ENCODE measurements at places on chromosomes 16 and 17. TPM values are rescaled to one million over a fixed set of nuclear protein-coding genes. Genes with fewer than 3 reads are reported as not detected.

- H3K4me3 ChIP-seq: peak overlapping the region; percentile 93
- H3K27ac ChIP-seq: no peak overlapping the region
- DNase-seq: no peak
Measured at GRCh38 chr16:83900571-83900970, 1.7 kb downstream of the MLYCD start.

- no peaks in the 10 kb centered on the region for H3K27me3 ChIP-seq
- no peak overlapping the region for H3K27ac ChIP-seq
- H3K4me3 ChIP-seq: no peak overlapping the region
- no peak for DNase-seq
Measured at GRCh38 chr17:19911033-19911432, 43.3 kb upstream of the ULK2 start.

DNA sequence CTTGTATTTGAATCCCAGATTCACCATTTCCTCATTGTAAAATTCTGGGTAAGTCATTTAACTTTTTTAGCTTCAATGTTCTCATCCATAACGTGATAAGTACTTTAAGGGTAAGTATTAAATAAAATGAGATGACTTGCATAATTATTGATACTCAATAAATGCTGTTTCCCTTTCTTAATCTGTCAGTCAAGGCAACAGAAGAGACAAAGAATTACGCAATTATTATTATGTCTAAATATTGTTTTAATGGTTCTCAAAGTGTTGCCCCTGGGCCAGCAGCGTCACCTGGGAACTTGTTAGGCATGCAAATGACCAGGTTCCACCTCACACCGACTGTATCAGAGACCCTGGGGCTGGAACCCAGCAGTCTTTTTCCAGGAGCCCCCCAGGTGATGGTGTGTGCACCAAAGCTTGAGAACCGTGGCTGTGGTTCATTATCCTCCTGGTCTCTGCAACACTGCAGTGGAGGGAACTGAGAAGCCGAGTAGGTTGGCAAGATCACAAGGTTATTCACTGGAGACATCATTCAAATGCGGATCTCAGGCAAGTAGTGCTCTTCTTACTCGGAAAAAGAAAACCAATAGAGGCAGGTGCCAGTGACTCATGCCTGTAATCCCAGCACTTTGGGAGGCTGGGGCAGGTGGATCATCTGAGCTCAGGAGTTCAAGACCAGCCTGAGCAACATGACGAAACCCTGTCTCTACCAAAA, 43.5 kb downstream of the LYRM9 start:
- H3K27ac ChIP-seq: no peak overlapping the region
- H3K36me3 ChIP-seq: no peaks in the 10 kb centered on the region
- H3K4me3 ChIP-seq: no peak overlapping the region
- H3K27me3 ChIP-seq: peaks cover 43% of the 10 kb centered on the region

The FAM20A gene
- total RNA-seq: 0.86 TPM

The NPB gene
- total RNA-seq: 1.1 TPM

GRCh38 chr16:66905633-66906539, 12.8 kb downstream of the CDH16 start:
- DNase-seq: no peak
- H3K4me1 ChIP-seq: no peaks in the 10 kb centered on the region
- H3K27me3 ChIP-seq: peaks cover 5% of the 10 kb centered on the region
- no peaks in the 10 kb centered on the region for H3K36me3 ChIP-seq

GRCh38 chr16:72836181-72836580, 211.7 kb downstream of the ZFHX3 start:
- no peaks in the 10 kb centered on the region for H3K27me3 ChIP-seq
- H3K27ac ChIP-seq: no peak overlapping the region
- H3K4me3 ChIP-seq: peak overlapping the region; percentile 31
- no peak for DNase-seq

The CHD9 gene
- total RNA-seq: 76.6 TPM

DNA sequence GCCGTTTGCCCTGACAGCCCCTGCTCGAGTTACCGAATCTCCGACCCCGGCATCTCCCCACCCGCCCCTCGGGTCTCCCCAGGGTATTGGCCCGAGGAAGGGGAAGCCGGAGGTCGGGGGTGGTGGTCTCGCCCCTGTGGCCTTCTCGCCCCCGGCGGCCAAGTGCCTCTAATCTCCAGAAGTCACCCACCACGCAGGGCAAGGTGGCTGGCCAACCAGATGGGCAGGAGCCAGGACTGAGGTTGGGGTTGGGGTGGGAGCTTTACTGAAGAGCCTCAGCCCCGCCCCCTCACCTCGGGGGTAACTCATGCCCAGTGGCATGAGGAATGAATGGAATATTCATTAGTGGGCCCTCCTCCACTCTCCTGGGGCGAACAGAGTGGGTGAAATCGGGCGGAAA, 637 bp downstream of the DHRS11 start:
- H3K4me1 ChIP-seq: peaks cover 31% of the 10 kb centered on the region
- peaks cover 6% of the 10 kb centered on the region for H3K36me3 ChIP-seq
- H3K4me3 ChIP-seq: peak overlapping the region; percentile 84
- peak overlapping the region; percentile 75 for H3K27ac ChIP-seq

GRCh38 chr16:51522902-51523301, 371.8 kb upstream of the SALL1 start:
- peaks cover 39% of the 10 kb centered on the region for H3K4me1 ChIP-seq
- H3K27me3 ChIP-seq: no peaks in the 10 kb centered on the region
- no peak overlapping the region for H3K4me3 ChIP-seq
- no peak for DNase-seq
- H3K36me3 ChIP-seq: peaks cover 15% of the 10 kb centered on the region

DNA sequence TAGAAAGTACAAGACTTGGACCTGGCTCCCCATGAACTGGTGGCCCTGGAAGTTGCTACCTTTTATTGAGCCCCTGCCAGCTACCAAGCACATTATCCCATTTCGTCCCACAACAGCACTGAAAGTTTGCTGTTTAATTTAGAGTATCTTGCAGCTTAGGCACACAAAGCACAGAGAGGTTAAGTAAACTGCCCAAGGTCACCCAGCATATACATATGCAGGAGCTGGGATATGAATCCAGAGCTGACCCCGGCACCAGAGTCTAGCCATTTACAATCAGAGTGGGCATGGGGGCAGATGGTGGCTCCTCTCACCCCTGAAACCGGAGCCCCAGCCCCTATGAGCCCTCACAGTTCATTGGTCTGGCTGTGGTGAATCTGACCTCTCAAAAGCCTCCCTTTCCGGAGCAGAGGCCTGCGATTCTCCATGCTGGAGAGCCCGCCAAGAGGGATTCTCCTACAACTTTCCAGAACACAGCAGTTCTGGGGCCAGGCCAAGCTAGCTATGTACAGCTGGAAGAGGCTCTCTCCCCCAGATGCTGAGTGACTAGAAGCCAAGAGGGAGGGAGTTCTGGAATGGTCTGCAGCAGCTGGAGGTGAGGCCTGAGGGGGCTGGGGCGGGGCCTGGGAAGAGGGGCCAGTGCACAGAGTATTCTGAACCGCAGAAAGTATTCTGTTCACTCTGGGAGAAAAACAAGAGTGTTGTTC, 58.3 kb downstream of the SREBF1 start:
- H3K27me3 ChIP-seq: peaks cover 4% of the 10 kb centered on the region
- peaks cover 44% of the 10 kb centered on the region for H3K4me1 ChIP-seq
- no peaks in the 10 kb centered on the region for H3K36me3 ChIP-seq
- no peak overlapping the region for H3K27ac ChIP-seq
- H3K4me3 ChIP-seq: peak overlapping the region; percentile 56

GRCh38 chr16:66324815-66325515, 41.5 kb upstream of the CDH5 start:
- H3K4me3 ChIP-seq: no peak overlapping the region
- peak; percentile 26 for DNase-seq
- H3K4me1 ChIP-seq: no peaks in the 10 kb centered on the region
- H3K27me3 ChIP-seq: peaks cover 21% of the 10 kb centered on the region

The PRSS21 gene
- total RNA-seq: not detected

- peaks cover 29% of the 10 kb centered on the region for H3K36me3 ChIP-seq
- H3K27me3 ChIP-seq: no peaks in the 10 kb centered on the region
- no peak overlapping the region for H3K4me3 ChIP-seq
- no peak for DNase-seq
Measured at GRCh38 chr17:47975823-47976205, 4.9 kb downstream of the CDK5RAP3 start.

GRCh38 chr16:88886845-88887521, 20.5 kb upstream of the PABPN1L start:
- H3K4me1 ChIP-seq: no peaks in the 10 kb centered on the region
- H3K27ac ChIP-seq: no peak overlapping the region
- no peaks in the 10 kb centered on the region for H3K27me3 ChIP-seq
- no peak overlapping the region for H3K4me3 ChIP-seq

The NR1D1 gene
- 2.5 TPM for total RNA-seq

- H3K27me3 ChIP-seq: peaks cover 6% of the 10 kb centered on the region
- no peak for DNase-seq
- no peak within 1 kb of the TSS for H3K4me3 ChIP-seq
- H3K36me3 ChIP-seq: no peaks in the 10 kb centered on the region
Measured at GRCh38 chr17:41026715-41027471, at the start of gene KRTAP1-5. Gene KRTAP1-5, minus strand, starts transcription at chr17:41027208. Its CDS starts 53 bp downstream, at chr17:41027155.

GRCh38 chr16:59635674-59636073, 901.6 kb upstream of the GOT2 start:
- no peak overlapping the region for H3K27ac ChIP-seq
- DNase-seq: no peak
- no peaks in the 10 kb centered on the region for H3K36me3 ChIP-seq
- peaks cover 26% of the 10 kb centered on the region for H3K4me1 ChIP-seq
- H3K4me3 ChIP-seq: no peak overlapping the region
- H3K27me3 ChIP-seq: no peaks in the 10 kb centered on the region

GRCh38 chr16:23802776-23803175, 33.0 kb upstream of the PRKCB start:
- peaks cover 27% of the 10 kb centered on the region for H3K27me3 ChIP-seq
- DNase-seq: no peak
- no peaks in the 10 kb centered on the region for H3K36me3 ChIP-seq
- H3K4me3 ChIP-seq: no peak overlapping the region
- H3K4me1 ChIP-seq: no peaks in the 10 kb centered on the region

The RPL26 gene
- 1,885 TPM for total RNA-seq

DNA sequence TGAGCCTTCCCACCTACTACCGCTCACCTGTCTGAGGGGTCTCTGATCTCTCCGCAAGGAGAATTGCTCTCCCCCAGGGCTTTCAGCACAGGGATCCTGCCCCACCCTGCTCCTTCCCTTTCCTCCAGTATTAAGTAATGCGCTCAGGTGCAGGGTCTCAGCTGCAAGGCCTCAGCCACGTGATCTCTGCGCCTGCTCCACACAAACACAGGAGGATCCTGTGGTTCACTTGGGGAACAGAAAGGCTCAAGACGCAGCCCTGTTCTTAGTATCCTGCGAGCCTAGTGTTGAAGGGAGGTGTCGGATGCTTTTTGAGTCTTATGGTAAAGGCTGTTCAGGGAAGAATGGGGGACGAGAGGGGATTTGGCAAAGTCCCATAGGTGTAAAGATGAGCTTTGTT, 41.6 kb upstream of the GCSH start:
- DNase-seq: no peak
- no peak overlapping the region for H3K4me3 ChIP-seq
- peaks cover 9% of the 10 kb centered on the region for H3K4me1 ChIP-seq
- no peaks in the 10 kb centered on the region for H3K36me3 ChIP-seq

GRCh38 chr17:78104540-78104941, 24.0 kb downstream of the TMC6 start:
- H3K27me3 ChIP-seq: no peaks in the 10 kb centered on the region
- H3K4me3 ChIP-seq: no peak overlapping the region
- no peak overlapping the region for H3K27ac ChIP-seq

GRCh38 chr17:48619826-48620449, 4.8 kb upstream of the HOXB8 start:
- H3K4me3 ChIP-seq: peak overlapping the region; percentile 86
- peaks cover 10% of the 10 kb centered on the region for H3K36me3 ChIP-seq
- peaks cover 100% of the 10 kb centered on the region for H3K27me3 ChIP-seq
- no peak overlapping the region for H3K27ac ChIP-seq
- no peak for DNase-seq

DNA sequence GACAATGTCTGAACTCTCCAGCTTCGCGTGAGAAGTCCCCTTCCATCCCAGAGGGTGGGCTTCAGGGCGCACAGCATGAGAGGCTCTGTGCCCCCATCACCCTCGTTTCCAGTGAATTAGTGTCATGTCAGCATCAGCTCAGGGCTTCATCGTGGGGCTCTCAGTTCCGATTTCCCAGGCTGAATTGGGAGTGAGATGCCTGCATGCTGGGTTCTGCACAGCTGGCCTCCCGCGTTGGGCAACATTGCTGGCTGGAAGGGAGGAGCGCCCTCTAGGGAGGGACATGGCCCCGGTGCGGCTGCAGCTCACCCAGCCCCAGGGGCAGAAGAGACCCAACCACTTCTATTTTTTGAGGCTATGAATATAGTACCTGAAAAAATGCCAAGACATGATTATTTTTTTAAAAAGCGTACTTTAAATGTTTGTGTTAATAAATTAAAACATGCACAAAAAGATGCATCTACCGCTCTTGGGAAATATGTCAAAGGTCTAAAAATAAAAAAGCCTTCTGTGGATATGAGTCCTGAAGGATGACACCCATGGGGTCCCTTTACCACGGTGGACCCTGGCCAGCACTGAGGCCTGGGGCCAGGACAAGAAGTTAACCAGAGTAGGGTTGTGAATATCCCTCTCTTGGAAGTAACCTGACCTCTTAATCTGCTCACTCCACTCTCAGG, 10.5 kb upstream of the ITGAD start:
- no peak overlapping the region for H3K27ac ChIP-seq
- peaks cover 6% of the 10 kb centered on the region for H3K4me1 ChIP-seq
- no peaks in the 10 kb centered on the region for H3K36me3 ChIP-seq
- H3K27me3 ChIP-seq: peaks cover 28% of the 10 kb centered on the region

DNA sequence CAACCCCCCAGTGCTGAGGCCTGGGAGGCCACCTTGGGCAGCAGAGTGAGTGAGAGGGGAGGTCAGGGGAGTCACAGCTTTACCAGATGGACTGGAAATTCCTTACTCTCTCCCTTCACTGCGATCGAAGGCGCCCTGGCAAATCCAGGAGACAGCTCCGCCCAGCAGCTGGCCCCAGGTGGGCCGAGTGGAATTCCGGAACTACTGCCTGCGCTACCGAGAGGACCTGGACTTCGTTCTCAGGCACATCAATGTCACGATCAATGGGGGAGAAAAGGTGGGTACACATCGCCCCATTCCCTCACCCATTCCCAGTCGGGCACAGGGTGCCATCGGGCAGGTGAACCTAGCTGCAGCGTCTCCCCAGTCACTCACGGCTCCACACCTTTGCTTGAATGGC, 91.6 kb downstream of the ABCC6 start:
- no peak overlapping the region for H3K27ac ChIP-seq
- DNase-seq: no peak
- H3K4me3 ChIP-seq: no peak overlapping the region
- no peaks in the 10 kb centered on the region for H3K27me3 ChIP-seq
- H3K4me1 ChIP-seq: no peaks in the 10 kb centered on the region

- DNase-seq: no peak
- H3K4me3 ChIP-seq: no peak overlapping the region
- H3K4me1 ChIP-seq: no peaks in the 10 kb centered on the region
- H3K27me3 ChIP-seq: no peaks in the 10 kb centered on the region
- H3K36me3 ChIP-seq: no peaks in the 10 kb centered on the region
Measured at GRCh38 chr16:83606486-83607030, 201.2 kb upstream of the HSBP1 start.

- H3K27me3 ChIP-seq: no peaks in the 10 kb centered on the region
- H3K4me1 ChIP-seq: peaks cover 8% of the 10 kb centered on the region
- no peak for DNase-seq
- H3K27ac ChIP-seq: no peak overlapping the region
- H3K36me3 ChIP-seq: no peaks in the 10 kb centered on the region
- H3K4me3 ChIP-seq: no peak overlapping the region
Measured at GRCh38 chr17:72737151-72737690, 355.3 kb downstream of the SLC39A11 start.

Measured in neural crest cell (in vitro differentiated cells).